Hematopoietic multipotent progenitor cell treated with erythropoietin and hydrocortisone succinate and interleukin-3 and kit ligand, for 8 days (in vitro differentiated cells): ENCODE measurements at places on chromosomes 3 and 15.

DNA sequence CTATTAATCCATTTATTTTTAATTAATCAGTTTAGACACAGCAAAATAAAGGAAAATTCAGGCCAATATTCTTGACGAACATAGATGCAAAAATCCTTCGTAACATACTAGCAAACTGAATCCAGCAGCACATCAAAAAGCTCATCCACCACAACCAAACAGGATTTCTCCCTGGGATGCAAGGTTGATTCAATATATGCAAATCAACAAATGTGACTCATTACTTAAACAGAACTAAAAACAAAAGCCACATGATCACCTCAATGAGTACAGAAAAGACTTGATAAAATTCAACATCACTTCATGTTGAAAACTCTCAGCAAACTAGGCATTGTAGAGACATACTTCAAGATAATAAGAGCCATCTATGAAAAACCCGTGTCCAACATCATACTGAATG lies 364.1 kb upstream of the THBS1 start:
- DNase-seq: no peak

DNA sequence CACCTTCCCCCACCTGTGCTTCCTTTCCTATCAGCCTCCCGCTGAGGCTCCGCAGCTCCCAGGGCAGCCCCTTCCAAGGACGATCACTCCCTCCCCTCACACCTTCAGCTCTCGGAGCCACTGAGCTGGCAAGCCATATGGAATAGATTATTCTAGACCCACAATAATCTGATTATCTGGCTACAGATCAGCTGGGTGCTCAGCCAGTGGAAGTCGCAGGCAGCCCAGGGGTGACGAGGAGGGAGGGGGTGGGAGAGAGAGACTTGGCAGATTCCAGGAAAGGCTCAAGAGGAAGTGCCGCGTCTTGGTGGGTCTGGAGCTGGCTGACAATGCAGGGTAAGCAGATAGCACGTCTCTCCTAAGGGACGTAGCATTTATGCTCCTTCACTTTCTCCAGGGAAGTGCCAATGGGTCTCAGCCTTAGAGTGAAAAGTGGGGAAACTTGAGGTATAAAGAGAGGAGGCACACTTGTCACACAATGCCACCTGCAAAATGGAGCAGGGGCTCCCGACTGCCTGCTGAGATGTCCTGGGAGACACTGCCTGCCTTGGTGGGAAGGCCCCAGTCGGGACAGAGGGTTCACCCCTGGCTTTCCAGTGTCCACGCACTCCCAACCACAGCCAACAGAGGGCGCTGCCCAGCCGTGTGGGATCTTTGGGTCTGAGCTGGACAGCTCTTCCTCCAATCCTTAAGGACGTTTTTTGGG lies 9.4 kb upstream of the MESP1 start:
- DNase-seq: peak; percentile 80

DNA sequence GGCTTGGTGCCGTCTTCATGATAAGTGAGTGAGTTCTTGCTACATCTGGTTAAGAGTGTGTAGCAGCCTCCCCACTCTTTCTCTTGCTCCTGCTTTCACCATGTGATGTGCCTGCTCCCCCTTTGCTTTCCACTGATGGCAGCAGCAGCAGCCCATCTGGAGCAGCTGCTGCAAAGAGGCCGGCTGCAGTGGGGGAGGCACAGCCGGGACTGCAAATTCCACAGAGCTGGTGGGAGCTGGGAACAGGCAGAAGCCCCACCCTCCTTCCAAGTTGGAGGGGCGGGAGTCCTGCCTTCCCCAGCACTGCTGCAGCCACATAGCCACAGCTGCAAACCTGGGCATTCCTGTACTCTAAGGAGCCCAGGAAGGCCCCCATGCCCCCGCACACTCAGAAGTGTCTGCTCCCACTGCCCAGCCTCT lies 62.8 kb upstream of the IMPG2 start:
- no peak for DNase-seq

- DNase-seq: no peak
These were observed 47.4 kb downstream of the TMEM266 start for GRCh38 chr15:76107169-76107568.

DNA sequence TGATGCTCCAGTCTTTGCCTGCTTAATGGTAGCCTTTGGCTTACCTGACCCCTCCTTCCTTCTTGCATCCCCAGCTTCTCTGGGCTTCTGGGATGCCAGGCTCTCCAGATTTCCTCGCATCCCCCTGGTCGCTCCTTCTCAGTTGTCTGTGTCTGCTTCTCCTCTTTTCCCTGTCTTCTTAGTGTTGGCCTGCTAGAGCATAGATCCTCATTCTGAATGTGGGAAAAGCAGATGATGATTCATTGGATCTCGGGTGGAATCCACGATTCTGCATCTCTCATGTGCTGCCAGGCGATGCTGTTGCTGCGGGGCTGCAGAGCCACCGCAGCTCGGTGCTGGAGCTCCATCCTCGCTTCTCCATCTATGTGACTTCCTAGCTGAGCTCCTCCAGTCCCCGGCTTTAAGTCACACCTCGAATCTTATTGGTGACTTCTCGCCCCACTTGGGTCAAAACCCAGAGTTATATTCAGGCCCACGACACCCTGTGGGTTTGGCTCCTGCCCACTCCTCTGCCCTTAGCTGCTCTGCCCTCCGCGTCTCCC lies 47.4 kb downstream of the CGNL1 start:
- no peak for DNase-seq

DNA sequence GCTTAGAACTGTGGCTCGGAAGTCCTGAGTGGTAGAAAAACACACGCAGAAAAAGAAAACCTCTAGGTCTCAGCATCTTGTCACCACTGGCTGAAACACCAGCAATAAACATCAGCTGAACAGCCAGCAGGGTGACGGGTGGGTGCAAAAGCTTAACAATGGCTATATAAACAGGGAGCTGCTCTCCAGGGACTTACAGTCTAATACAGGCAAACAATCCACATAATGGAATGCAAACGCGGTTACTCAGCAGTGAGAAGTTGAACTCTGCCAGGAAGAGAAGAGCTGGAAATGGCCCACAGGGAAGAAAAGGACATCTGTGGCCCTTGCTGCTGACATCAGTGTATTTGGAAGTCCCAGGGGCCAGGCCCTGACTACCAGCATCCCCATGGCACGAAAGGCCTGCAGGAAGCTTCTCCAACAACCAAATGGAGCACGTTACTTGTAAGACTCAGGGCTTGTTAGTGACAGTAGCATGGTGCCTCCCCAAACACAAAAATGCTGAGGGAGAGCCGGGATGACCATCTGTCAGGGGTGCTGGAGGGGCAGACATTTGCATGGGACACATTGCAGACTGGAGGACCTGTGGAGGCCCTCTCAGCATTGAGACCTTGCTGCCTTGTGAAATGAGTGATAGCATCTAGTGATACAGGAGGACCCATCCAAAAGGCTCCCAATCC lies 3.0 kb downstream of the HEG1 start:
- DNase-seq: no peak

- DNase-seq: peak; percentile 76
These were observed 43.6 kb downstream of the RLBP1 start for GRCh38 chr15:89177633-89178306.

- no peak for DNase-seq
These were observed 318.5 kb downstream of the TBC1D5 start for GRCh38 chr3:17423786-17424536.

- no peak for DNase-seq
These were observed 9.5 kb upstream of the ROPN1B start for GRCh38 chr3:125959317-125960065.

GRCh38 chr15:99729327-99729726 lies 3.9 kb downstream of the LYSMD4 start:
- DNase-seq: no peak

- DNase-seq: no peak
These were observed 71.0 kb downstream of the SETD5 start for GRCh38 chr3:9468460-9468859.

GRCh38 chr3:120536642-120537041 lies 59.5 kb upstream of the NDUFB4 start:
- DNase-seq: no peak

DNA sequence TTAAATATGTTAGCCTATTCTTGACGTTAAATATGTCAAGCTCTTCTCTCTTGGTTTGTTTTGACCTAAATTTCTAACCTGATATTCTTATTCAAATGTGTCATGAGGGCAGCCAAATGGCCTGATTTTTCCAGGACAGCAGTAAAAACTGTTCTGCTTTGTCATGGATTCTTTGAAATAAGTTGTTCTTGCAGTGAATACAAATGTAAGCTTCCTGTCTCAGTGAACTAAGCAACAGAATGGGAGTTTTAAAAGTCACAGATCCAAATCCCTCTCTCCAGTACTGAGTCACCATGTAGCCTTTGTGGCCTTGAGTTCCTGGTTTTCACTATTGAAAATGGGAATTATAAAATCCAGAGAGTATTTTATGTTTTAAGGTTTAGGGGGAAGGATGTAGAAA lies 301.8 kb downstream of the NLGN1 start:
- DNase-seq: no peak

DNA sequence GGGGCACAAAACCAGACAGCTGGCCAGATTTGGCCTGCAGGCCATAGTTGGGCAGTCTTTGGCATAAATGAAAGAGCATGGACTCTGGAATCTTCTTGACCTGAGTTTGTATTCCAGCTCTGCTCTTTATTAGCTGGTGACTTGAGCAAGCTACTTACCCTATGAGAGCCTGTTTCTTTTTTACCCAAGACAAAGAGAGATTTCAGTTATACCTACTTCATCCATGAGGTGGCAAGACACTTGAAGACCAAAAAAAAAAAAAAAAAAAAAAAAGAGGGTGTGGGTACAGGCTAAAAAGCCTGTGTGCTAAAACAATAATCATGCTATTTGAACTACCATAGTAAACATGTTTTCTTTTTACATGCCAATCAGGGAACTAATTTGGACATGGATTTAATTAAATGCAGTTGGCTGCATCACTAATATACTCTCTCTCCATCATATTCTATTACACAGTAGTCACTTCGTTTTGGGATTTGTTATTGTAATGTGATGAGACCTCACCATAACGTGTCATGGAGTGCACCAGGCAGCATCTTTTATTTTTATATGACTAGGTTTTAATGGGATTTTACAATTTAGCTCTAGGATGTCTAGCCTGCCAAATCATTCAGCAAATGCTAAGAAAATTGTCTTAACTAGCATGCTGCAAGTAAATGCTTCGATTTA lies 109.2 kb upstream of the FHIT start:
- DNase-seq: no peak
